ENCODE measurements at places on chromosomes 3 and 15.

GRCh38 chr3:105791919-105792786 is 76.7 kb downstream of the CBLB start:
- no peak for DNase-seq

DNA sequence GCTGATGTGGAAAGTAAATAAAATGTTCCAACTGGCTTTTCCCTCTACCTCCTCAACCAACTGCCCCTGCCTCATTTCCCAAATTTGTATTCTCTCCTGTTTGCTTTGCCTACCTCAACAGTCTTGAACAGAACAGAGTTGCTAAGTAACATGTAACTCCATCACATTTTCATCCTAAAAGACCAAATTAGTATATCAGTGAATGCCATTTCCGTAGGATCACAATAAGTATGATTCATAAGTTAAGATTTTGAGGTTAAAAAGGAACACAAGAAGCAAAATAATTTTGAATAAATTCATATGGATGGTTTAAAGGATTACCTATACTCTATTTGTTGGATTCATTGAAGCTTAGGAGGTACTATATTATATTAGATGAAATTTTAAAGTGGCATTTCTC is 154.9 kb downstream of the ECT2 start:
- DNase-seq = no peak

DNA sequence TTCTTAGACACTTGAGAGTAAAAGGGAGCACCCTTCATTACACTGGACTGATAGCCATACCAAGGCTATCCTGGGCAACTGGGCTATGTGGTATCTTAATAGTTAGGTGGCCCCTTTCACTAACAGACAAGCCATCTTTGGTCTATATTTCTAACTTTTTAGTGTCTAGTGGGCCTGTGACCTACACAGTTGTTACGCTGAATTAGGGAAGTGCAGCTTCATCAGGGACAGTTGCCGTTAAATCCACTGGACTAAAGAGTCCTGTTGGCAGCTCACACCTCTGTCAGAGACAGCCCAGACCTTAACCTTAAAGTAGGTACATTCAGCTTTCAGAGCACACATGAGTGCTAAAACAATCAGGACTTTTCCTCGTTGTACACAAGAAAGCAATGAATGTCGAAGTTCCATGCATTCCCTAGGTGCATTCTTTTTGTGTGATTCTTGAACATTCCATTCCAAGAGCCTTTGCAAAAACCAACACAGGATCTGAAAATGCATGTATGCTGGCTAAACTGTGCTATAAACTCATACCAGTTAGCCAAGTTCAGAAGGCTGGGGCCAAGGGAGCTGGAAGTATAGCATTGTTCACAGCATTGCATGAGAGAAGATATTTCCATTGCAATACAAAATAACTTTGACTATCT is 230.2 kb upstream of the EIF1B start:
- no peak for DNase-seq

- no peak for DNase-seq
Measured at GRCh38 chr3:8988791-8989558, 25.7 kb upstream of the RAD18 start.

DNA sequence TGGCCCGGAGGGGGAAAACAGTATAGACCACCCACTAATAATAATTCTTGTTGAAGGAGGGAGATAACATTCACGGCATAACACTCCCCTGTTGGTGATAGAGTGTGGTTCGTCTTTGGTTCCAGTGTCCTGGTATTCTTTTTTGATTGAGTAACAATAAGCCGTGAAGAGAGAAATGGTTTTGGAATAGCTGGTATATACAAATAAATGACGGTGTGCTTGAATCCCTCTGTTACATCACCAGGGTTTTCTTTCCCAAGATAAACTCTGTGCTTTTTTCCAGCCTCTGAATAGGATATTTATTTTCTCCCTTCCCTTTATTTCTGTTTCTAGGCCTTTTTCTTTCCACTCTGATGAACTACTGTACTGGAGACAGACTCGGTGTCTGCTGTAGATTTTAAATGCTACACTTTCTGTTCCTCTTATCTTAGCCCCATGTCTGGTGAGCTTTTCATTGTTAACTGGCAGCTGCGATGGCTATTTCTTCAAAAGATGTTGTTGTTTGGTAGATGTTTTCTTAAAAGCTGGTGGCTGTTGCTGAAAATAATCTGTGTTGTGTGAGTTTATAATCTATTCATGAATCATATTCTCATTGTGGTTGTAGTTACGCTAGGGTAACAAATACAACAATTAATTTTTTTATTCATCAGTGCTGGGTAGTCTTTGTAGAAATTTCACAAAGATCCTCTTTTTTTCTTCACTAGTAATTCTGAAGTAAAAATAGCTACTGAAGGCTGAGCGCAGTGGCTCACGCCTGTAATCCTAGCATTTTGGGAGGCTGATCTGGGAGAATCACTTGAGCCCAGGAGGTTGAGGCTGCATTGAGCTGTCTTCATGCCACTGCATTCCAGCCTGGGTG is 15.5 kb upstream of the SCAANT1 start:
- DNase-seq = no peak

DNA sequence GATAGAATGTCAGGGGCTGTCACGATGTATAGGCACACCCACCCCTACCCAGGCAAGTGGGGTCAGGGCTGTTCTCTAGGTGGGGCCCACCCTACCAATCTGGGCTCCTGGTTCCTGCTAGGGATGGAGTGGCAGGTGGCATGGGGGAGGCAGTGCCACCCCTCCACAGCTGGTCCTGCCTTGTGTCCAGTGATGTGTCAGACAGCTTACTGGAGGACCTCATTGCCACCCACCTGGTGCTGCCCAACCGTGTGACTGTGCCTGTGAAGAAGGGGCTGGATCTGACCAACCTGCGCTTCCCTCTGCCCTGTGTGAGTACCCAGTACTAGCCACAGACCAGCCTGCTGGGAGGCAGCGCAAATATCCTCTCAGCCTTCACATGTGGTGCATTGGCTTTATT is 27.5 kb downstream of the ESYT3 start:
- no peak for DNase-seq

GRCh38 chr3:40770061-40770460 is 245.3 kb downstream of the ZNF621 start:
- no peak for DNase-seq

DNA sequence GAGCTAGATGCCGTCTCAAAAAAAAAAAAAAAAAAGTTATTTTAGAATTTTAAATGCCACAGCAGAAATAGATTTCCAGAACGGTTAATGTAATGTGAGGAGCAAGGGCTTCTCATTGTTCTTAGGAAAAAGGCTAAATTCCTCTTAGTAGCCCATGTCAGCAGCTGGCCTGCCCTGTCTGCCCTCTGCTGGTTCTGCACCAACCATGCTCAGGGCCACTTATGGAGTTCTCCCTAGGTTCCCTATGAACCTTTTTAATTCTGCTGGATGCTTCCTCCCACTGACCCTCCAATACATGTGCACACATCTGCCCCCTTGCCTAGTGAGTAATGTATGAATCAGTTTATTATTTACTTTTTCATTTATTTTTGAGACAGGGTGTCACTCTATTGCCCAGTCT is 32.2 kb upstream of the DPPA4 start:
- no peak for DNase-seq

Measured in NCI-H187 treated with DMSO at 0.1 percent for 48 hours (cell line).